H7 (cell line): ENCODE measurements at places on chromosomes 11 and 22.

DNA sequence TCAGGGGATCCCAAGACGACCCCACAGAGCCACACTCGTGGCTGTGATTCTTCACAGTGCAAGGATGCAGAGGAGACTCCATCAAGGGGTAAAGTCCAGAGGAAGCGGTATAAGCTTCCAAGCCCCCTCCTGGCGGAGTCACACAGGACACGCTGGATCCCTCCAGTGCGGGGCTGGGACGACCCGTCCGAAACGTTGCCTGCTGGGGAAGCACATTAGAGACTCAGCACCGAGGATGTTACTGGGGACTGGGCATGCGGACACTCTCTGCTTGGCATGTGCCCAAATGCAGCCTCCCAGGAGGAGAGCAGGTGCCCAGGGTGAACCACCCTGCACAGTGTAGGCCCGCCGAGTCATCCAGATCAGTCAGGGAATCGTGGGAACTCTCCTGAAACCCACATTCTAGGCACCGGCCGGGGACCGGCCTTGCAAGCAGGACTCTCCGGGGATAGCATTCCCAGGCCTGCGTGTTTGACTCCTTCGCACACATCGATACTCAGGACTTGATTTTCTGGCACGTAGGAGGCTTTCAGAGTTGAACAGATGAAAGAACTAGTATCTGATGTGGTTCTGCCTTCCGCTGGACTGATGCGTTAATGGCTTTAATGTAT lies 229.8 kb downstream of the TBC1D22A start:
- DNase-seq: peak; percentile 65

- DNase-seq: peak; percentile 61
These were observed 19.6 kb downstream of the RPL3 start for GRCh38 chr22:39299829-39300178.

DNA sequence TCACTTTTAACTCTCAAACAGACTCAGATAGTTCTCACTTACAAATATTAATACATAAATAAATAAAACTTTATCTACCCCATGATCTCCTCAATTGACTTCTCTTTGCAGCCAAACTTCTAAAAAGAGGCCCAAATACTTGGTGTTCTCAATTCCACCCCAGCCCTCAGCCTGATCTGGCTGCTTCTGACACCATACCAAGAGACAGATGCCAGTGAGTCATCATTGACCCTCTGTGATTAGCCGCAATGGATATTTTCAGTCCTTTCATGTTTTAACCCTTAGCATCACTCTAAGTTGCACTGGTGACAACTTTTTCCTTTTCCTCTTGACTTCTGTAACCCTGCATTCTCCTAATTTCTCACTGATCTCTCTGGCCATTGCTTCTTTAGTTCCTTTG lies 184.1 kb upstream of the ARHGAP20 start:
- DNase-seq: no peak

- DNase-seq: no peak
These were observed 509.0 kb downstream of the DLG2 start for GRCh38 chr11:85118151-85118550.

DNA sequence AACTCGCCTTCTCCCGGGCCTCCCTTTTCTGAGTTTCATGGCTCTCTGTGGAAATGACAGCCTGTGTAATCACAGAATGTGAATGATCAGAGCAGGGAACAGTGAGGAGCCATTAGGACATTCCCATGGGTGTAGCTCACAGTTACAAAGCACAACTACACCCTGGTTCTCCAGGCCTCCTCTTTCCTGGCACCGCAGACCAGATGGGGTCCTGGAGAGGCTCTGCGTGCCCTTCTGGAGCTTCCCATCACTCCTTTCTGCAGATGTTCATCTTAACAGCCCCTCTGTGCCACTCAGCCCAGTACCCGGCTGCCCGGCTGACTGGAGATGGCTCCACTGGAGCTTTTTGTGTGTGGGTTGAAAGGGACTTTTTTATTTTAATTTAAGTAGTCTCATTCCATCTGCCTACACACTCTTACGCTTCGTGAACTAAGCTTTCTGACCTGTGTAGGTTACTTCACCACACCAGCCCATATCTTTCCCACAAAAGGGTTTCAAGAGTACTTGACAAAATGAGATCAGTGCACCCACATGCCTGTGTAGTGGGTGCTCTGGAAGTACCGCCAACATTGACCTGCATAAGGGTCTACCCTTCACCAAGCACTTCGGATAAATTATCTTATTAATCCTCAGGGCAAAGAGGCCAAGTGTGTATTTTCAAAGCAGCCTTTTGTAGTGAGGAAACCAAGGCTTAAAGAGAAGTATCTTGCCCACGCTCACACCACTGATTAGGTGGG lies 29.8 kb downstream of the SREBF2 start:
- DNase-seq: no peak

DNA sequence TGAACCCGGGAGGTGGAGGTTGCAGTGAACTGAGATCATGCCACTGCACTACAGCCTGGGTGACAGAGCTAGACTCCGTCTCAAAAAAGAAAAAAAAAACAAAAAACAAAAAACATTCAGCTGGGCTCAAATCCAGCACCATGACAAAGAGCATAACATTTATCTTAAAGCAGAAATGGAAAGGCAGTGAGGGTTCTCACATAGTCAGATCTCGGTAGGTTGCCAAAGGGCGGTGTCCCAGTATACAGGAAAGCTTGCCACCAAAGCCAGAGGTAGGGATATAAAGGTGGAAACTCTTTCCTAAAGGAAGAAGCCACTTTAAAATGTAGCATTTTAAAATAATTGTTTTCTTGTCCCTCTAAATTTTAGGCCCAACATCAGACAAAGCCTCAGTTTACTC lies 22.4 kb upstream of the CAPRIN1 start:
- DNase-seq: no peak

DNA sequence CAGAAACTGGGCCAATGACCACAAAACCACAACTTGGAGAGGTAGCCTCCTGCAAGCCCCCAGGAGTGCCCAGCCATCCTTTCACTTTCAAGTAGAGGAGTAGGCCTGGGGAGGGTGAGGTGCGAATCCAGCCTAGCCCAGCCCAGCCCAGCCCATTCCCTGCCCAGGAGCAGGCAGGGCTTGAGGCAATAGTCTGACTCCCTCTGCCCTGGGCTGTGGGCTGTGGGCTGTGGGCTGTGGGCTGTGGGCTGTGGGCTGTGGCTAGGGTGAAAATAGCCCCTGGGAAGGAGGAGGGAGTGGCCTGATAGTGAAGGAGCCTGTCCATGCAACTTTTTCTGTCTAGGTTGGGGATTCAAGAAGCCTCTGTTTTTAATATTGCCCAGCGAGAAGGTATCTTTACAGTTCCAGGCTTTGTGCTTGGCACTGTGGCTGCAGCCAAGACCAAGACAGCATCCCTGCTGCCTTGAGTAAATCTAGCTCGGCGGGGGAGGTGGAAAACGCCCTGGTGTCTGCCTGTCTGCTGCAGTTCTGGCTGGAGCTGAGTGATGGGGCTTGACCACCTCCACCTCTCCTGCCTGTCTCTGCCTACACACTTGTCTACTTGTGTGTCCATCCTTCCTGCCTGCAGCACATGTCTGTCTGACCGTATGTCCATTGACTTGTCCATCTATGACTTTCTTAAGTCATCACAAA lies 40.7 kb downstream of the LMO1 start:
- peak; percentile 65 for DNase-seq

DNA sequence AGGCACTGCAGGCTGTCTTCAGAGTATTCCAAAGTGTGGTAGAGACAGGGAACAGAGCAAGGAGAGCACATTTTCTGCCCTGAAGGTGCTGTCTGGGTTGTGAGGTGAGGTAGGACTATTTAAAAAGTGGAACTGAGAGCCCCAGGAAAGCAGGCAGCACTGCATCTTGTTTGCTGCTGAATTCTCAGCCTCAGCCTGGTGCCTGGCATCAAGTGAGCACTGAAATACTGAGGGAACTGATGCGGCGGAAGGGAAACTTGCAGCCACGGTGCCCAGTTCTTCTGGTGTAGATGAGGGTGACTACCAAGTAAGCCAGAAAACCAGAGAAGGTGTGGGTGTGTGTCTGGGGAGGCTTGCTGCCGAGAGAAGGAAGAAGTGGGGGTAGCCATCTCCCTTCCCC lies 59.5 kb downstream of the TNRC6B start:
- no peak for DNase-seq

DNA sequence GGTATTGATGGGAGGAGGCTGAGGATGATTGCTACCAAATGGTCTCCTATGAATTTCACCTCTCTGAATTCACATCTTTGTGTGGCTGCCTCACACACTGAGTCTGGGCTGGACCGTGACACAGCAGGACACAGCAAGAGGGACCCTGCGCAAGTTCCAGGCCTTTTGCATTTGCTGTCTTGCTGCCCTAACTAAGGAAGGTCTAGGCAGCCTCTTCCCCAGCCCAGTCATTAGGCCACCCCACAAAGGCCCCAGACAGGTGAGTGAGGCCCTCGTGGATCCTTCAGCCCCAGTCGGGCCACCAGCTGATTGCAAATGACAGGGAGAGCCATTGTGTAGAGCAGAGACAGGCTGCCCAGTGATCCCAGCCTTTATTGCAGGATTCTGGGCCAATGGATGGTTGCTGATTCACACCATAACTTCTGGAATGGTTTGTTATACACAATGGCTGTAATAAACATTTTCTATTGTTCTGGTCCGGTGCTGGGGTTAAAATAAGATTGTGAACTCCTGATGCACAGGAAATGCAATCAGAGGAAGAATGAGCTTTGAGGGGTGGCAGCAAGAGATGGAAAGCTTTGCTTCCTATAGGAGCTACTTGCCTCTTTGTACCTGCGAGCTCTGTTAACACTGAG lies 28.5 kb upstream of the CSNK2A3 start:
- DNase-seq: no peak

DNA sequence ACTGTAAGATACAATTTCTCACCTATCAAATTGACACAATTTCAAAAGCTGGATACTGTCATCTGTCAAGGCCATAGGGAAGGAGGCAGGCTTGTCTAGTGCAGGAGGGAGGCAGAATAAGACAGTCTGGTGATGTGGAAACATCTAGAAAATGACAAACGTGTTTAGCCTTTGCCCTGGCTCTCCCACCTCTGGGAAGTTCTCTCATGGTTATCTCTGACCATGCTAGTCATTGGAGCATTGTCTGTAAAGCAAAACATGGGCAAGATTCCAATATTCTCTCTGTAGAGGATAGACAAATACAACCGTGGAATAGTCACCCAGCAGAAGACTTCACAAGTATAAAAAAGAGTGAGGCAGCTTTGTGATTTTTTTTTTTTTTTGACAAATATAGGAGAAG lies 9.1 kb upstream of the SERHL2 start:
- peak; percentile 11 for DNase-seq

GRCh38 chr11:16846305-16846704 lies 107.9 kb downstream of the C11orf58 start:
- no peak for DNase-seq

- no peak for DNase-seq
These were observed 7.1 kb upstream of the GAS2L1 start for GRCh38 chr22:29299136-29299900.

GRCh38 chr22:41876275-41876674 lies 38.6 kb downstream of the SHISA8 start:
- no peak for DNase-seq

GRCh38 chr22:47151490-47151889 lies 389.0 kb downstream of the TBC1D22A start:
- DNase-seq: no peak
